ENCODE measurements at places on chromosomes 6 and 20.

DNA sequence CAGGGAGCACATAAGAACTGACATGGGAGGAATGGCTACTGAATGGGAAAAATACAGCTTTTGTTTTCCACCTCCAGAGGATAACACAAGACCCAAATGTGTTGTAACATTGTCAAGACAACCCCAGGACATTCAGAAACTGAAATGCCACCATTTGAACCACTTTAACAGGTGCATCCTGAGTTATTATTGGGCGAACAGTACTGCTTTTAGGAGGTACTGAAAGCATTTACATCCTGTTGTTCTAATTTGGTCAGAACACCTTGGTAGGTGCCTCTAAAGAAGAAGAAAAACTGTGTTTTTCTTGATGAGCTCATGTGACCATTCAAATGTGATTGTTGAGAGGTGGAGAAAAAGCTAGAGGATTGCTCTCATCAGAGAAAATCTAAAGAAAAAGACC, 6.4 kb upstream of the TXNDC5 start:
- DNase-seq = no peak

- no peak for DNase-seq
Observed at GRCh38 chr6:30020626-30021025, 40.4 kb upstream of the POLR1H start.

GRCh38 chr6:129744201-129744879, 34.4 kb upstream of the ARHGAP18 start:
- DNase-seq = no peak

DNA sequence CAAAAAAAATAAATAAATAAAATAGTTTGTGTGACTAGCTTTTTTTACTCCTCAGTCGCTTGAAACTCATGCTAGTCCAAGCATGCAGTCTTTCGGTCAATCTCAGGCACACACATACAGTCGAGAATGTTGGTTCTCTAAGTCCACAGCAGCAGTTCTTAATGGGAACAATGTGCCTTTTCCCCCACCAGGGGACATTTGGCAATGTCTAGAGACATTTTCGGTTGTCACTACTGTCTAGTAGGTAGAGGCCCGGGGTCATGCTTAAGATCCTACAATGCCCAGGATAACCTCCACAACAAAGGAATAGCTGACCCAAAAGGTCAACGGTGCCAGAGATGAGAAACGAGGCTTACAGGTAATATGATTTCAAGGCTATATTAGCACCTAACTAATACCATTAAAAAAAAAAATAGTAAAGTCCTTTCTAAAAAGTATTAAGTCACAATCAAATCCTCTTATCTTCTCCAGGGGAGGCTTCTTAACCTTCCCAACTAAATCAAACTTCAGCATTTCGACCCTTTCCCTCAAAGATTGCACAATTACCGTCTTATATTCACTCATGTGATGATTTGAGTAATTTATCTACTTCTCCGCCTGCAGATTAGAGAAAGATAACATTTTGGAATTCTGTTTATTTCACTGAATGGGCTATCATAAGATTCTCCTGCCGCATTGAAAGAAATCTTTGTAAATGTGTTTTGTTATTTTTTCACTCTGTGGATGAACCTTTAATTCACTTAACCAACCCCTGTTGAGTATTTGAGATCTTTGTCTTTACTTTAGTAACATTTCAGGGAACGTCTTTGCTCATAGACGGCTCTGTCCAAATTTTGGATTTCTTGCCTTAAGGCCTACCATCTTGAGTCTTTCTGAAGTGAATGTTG, 8.1 kb upstream of the SALL4 start:
- no peak for DNase-seq

DNA sequence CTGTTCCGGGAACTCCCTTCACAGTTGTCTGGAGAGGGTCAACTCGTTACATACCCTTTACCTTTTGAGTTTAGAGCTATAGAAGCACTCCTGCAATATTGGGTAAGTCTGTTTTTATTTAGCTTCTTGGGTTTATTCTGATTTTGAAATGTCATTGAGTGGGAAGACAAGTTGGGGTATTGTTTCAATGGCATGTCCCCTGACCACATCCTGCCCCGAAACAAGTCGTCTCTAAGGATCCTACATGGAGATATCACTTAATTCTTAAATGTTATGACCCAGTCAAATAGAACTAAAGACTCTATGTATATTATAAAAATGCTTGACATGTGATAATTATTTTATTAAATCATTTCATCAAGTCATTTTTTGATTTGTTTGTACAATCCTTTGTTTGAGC, 9.6 kb downstream of the MRS2 start:
- DNase-seq = no peak

DNA sequence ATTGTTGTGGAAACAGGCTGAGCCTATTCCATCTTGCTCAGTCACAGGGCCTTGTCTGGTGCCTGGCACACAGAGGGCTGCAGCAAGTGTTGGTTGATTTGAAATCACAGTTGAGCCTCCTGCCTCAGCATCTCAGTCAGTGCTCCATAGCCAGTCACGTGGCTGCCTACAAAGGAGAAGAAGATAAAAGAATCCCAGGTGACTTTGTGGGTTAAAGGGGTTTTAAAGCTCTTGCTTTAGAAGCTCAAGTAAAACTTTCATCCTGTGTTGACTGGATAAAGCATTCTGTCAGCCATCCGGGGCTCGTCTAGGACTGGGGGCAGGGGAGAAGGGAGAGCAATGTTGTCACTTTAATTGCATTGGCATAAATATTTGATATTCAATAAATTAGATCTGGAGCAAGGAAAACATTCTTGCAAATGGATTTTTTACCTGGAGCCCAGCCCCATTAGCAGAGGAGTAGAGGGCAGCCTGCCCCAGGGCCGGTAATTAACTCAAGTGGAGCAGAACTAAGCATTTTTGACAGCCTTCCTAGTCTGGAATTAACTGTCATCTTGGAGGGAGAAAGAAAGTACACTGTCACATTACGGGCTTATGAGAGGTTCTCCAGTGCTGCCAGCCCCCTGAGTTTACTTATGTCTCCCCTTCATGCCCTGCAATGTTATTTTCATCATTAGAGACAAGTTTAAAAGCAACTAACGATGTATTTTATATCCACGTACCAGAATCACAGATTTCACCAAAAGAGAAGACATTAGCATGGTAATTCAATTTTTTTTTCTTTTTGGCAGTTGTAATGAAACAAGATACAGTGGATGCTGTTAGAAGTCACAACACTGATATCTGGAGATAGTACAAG, 71.7 kb upstream of the GTSF1L start:
- DNase-seq = no peak

GRCh38 chr6:39344821-39345280, 22.3 kb upstream of the KCNK16 start:
- DNase-seq = no peak

GRCh38 chr6:168193816-168194721, 115.1 kb upstream of the FRMD1 start:
- no peak for DNase-seq

GRCh38 chr6:136324686-136325380, 35.2 kb upstream of the BCLAF1 start:
- no peak for DNase-seq
